Suprapubic skin (tissue), 4 donors: ENCODE measurements at places on chromosomes 2 and 18.

DNA sequence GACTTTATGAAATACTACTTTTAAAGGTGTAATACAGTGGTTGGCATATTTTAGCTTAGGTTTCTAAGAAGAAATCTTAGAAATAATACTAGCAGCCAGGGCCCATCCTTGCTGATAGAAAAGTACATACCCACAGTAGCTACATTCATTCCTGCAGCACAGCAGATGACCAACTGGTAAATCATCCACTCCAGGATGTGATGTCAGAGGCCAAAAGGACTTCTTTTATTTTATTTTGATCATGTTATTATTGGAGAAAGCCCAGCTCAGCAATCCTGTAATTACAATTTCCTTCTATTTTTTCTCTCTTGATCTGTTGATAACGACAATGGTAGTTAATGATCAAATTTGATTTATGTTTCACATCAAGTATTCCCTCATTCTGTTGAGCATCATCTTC lies 18.0 kb upstream of the TTN start:
- no peak for DNase-seq

- no peak for DNase-seq
Observed at GRCh38 chr18:73752546-73752945, 395.1 kb downstream of the FBXO15 start.

DNA sequence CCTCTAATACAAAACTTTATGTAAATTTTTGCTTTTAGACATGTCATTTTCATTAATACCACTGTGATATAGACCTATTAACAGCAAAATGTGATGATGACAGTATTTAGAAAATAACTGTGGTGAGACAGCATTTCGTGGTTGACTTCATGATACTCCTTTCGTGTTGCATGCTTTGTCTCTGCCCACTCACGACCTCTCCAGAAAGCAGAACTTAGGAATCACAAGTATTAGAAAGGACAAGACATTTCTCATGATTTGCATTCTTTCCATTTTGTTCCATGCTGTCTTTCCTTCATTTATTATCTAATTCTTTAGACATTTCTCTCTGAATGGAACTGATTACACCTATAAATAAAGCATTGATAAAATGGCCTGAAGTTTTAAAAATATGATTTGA lies 85.2 kb upstream of the POU3F3 start:
- no peak for DNase-seq

- no peak for DNase-seq
Observed at GRCh38 chr2:30230497-30231211, 680 bp upstream of the LBH start.

GRCh38 chr2:165582863-165583506 lies 113.5 kb downstream of the CSRNP3 start:
- DNase-seq: no peak

DNA sequence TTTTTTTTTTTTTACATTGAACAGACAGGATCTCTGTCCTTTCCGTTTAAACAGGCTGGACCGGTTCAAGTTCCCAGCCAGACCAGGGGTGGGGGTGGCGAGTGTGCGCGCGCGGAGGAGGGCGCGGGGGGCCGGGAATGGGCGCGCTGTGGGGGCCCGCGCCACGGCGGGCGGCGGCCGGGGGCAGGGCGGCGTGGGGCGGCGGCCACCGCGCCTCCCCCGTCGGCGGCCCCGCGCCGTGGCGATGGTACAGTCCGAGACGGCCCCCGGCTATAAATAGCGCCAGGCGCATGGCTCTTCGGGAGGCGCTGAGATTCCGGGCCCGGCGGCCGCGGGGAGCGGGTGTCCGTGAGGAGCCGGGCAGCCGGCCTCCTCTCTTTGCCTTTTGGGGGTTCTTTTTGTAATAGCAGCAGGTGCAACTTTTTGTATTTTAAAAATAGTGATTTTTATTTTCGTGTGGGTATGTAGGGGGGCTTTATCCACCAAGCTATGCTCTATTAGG lies 430 bp upstream of the CELF4 start:
- no peak for DNase-seq

DNA sequence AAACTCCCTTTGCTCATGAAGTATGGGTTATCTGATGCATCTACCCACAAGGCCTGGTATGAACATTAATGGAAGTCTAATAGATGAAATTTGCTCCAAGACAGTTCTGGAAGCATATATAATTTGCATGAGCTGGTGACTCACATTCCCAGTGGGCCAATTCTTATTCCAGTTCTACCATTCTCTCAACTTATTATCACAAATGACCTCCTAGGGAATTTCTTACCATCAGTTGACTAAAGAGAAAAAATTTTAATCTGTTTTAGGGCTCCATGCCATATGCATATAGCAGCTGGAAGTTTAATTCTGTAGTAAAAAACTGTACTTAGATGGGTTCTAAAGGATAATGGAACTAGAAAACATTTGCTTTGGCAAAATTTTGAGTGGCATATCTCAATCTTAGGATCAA lies 165.2 kb upstream of the COL3A1 start:
- no peak for DNase-seq

- DNase-seq: peak; percentile 42
Observed at GRCh38 chr2:241893265-241893664, 23.7 kb downstream of the RTP5 start.

- DNase-seq: no peak
Observed at GRCh38 chr2:112723995-112724394, 3.2 kb downstream of the NT5DC4 start.

GRCh38 chr2:82498777-82499443 lies 1960.2 kb downstream of the SUCLG1 start:
- no peak for DNase-seq

- DNase-seq: no peak
Observed at GRCh38 chr2:46073540-46074046, 223.6 kb upstream of the EPAS1 start.

DNA sequence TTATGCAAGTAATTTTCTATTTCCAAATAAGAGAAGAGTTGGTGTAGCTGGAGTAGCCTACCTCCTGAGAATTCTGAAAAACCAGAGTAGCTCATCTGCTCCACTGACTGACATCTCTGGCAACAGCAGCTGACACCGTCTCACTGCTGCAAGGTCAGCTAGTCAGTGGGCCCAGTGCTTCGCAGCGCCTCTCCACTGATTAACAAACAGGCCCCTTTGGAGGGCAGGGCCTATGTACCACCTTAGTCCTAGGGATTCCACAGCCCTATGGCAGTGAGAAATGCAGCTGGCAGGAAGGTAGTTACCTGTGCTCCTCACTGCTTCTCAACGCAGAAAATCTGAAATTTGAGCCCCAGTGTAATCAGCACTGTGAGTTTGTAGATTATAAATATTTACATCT lies 97.5 kb downstream of the DLGAP1 start:
- DNase-seq: no peak

GRCh38 chr2:231015478-231015877 lies 19.6 kb downstream of the SPATA3 start:
- DNase-seq: no peak

- no peak for DNase-seq
Observed at GRCh38 chr2:228613133-228613850, 431.8 kb upstream of the SPHKAP start.

DNA sequence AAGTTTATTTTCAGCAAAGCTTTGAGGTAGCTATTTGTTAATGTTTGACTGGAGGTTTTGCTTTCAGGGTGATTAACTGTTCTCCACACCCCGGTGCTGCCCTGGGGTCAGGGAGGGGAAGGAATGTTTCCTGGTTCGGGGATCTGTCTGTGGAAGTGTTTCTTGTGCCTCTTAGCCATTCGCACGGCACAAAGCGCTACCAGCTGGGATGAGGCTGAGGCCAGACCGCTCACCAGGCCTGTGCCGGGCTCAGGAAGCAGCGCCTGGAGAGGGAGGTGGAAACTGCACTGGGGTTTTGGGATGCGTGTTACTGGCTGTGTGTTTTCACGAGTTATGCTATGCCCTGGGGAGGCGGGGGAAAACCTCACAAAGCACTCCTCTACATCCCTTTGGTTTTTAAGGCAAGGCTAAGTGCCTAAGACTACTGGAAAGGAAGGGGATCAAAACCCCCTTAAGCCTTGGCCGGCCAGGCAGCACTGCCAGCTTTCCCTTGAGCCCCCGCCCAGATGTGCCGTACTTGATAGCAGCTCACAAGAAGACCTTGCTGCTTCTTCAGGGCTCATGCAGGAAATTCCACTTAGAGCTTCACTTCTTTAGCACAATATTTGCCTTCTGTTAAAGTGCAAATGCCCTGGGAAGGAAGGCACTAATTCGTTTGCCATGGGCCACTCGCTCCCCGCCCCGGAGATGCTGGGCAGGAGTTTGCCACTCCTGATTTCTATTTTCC lies 65.7 kb upstream of the CNGA3 start:
- DNase-seq: no peak

- no peak for DNase-seq
Observed at GRCh38 chr2:148058641-148059040, 37.8 kb downstream of the MBD5 start.

DNA sequence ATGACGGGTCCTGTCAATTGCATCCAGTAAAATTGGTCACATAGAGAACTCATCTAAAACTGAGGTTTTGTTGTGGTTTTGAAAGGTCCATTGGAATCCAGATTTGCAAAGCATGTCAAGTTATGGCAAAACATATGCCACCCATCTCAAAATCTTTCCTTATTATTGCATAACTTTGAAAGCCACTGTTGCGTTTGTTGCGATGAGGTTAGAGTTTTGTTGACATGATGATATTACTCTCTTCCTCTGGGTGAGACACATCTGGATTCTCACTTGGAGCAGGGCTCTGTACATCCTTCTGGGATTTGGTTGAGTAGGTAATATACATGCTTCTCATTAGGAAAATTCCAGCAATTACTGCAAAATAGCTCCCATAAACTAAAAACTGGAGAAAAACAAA lies 20.6 kb downstream of the SCYGR5 start:
- no peak for DNase-seq

DNA sequence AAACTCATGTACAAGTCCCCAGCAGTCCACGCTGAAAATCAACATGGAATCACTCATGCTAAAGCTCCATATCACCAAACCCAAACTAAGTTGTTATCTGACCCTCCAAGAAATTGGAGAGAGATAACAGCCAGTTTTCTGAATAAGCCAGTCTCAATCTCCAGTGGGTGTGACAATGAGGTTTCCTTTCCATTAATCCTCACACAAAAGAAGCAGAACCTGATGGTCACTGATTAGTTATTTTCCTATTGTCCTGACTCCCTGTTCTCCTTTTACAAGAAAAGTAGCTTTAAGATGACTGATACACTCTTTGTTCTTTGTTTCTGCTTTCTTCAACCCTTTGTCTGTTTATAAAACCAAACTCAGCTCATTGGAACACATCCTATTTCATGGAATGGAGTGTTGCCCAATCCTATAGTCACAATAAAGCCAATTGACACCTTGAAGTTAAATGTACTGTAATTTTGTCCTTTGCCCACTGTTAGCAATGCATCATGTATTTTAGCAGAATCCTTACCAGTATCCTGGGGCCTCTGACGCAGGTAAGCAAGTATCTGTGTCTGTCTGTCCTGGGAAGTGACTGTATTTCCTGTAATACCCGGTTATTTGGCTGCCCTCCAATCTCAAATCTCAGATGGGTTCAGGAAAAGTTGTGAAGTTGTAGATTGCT lies 30.6 kb upstream of the SH3RF3 start:
- no peak for DNase-seq

DNA sequence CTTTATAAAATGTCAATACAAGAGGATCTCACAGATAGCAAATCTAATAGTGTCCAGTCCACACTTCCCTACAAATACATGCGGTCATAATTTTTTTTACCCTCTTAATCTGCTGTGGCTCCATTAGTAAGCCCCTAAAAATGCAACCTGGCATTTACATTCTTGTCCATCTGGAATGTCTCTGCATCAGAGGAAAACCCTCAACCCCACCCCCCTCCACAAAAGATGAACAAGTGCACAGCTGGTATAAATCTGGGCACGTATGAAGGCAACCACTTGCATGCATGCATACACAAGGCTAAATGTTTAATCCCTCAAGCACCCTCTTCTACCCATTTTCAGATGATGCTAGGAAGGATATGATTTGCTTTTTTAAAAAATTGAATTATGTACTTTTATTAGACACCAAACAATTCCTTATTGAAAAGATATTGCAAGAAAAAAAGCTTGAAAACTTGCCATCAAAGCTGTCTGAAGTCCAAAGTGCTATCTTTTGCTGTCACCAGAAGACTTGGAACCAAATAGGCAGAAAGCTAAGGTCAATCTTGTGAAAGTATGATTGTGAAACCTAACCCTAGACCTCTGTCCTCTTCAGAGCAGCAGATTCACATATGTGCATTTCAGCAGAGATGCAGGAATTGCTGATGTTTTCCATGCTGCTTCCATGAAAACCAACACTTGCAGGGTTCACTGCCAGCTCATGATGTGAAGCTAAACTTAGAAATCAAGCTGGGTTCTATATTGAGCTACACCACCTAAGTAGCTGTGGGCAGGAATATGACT lies 39.0 kb downstream of the IRS1 start:
- no peak for DNase-seq

DNA sequence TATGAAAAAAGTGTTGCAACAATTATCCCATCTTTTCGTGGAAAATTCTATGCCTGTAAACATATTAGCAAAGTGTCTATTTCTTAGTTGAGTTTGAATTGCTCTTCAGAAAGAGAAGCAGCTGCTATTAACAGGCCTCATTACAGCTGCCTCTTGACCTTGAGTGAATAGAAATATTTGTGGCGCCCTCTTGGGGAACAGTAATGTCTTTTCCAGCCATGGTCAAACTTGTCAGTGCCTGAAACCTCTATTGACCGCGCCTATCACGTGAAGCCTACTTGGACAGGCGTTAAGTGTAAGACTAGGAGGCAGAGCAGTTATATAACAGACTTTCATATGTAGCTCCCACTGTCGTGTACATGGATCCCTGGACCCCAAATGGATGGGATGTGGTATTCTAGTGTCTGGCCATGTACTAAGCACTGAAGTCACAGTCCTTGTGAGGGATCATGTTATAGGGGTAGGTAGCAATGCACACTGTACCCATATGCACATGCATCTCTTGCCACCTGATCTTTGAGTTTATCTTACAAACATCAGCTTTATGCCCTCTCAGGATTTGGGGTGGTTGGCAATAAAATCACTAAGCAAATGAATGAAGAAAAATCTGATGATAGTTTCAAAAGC lies 245.0 kb downstream of the PTGR3 start:
- no peak for DNase-seq
